ENCODE measurements at places on chromosomes 6 and 20.
A peak's percentile ranks its signal among the peaks of the same experiment; 100 is the strongest.

DNA sequence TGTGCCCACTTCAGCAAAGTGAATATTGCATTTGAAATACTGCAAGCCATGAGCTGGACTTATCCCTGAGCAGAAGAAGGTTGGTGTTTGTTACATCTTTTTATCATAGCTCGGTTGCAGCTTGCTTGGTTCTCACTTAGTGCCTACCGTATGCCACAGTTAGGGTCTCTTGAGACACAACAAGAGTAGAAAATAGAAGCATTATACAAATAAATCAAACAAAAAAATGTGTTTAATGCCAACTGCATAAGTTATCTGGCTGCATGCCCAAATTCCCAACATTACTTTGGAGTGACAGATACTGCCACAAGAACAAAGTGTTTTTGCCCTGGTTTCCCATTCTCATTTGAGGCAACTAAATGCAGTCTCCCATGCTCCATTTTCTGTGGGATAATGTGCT, 53.9 kb upstream of the LAMP5 start:
- DNase-seq: peak; percentile 30

GRCh38 chr6:56289721-56290120, 42.3 kb upstream of the COL21A1 start:
- DNase-seq: no peak

GRCh38 chr20:57628047-57628961, 8.1 kb upstream of the ZBP1 start:
- DNase-seq: no peak

DNA sequence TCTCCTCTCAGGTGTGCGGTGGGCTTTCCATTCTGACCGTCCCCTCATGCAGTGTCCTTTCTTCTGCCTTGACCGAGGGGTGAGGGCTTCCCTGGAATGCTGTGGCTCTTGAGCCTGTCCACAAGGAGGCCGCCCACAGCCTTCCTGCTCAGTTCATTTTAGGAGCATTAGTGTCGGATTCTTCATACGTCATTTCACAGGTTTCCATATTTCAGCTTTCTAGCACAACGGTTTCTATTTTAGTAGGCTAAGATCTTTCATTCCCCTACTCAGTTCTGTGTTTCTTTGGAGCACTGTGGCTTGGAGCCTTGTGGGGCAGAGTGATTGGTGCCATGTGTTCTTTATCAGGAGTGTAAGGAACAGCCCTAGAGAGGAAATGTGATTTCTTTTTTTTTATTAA, 5.5 kb downstream of the PPP1R3G start:
- no peak for DNase-seq

GRCh38 chr6:42047213-42047590, 3.1 kb upstream of the TAF8 start:
- DNase-seq: no peak

DNA sequence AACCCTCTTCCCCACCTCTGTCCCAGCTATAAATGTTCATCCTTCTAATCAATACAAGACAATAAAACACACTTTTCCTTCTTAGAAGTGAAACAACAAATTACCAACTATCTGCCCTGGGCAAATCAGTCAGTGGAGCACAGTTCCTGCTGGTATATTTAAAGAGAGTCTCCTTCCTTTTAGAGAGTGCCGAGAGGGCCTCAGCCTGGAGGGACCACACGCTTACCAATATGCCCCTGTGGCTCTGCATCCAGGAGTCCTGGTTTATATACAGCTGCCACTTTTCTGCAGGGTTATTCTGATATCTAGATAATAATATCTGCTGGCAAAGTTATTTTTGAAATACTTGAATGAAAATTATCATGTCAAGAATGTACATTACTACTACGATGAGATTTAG, 87.4 kb upstream of the KCNK16 start:
- DNase-seq: no peak

- peak; percentile 25 for DNase-seq
Observed at GRCh38 chr6:2225422-2226392, 19.7 kb downstream of the GMDS start.

DNA sequence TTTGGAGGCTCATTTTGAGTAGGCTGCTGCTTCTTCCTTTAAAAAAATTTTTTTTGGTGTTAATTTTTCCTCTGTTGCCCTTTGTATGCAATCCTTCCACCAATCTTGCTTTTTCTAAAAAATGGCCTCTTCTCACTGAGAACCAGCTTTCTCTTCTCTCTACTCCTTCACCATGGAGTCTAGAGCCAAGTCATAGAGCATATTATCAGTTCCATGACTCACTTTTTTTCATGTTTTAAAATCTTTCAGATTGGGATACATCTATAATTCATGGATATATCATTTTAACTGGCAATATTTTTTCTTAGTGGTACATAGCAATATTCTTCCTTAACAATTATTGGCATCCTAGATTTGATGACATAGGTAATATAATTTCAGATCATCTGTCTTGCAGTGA, 62.7 kb downstream of the SLX4IP start:
- no peak for DNase-seq

DNA sequence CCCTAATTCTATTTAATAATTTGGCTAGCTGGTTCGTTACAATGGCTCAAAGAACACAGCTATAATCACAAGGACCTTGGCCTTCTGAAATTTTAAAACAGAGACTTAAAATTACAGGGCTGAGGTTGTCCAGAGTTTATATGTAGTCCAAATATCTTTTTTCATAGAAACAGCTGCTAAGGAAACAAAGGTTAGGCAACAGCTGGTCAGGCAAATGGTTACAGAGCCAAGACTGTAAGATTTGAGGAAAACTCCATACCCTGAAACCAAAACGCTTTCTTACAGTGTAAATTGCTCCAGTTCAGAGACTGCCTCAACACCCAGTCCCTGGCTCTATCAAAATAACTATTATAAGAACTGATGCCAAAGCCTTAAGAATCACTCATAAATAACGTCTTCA, 9.7 kb upstream of the ARHGAP18 start:
- no peak for DNase-seq

DNA sequence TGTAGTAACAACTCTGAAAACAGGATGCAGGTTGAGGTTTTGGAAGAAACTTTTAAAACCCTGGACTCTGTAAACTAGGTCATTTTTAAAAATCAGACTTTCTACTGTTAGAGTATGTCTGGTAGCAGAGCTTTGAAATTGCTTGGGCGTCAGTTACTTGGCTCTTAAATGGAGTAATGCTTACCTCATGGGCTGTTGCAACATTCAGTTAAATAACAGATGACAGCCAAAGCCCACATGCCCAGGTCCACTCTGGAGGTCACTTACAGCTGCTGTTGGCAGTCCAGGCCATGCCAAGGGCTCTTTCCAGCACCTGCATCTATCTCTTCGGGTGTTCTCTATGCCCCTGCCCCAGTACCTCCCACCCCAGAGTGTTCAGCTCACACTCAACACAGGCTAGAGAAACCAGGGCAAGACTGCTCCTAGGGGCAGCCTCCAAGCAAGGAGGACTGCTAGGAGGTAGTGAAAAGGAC, 96.4 kb downstream of the BANF2 start:
- DNase-seq: no peak

GRCh38 chr6:170229396-170229795, 61.5 kb downstream of the DLL1 start:
- no peak for DNase-seq

DNA sequence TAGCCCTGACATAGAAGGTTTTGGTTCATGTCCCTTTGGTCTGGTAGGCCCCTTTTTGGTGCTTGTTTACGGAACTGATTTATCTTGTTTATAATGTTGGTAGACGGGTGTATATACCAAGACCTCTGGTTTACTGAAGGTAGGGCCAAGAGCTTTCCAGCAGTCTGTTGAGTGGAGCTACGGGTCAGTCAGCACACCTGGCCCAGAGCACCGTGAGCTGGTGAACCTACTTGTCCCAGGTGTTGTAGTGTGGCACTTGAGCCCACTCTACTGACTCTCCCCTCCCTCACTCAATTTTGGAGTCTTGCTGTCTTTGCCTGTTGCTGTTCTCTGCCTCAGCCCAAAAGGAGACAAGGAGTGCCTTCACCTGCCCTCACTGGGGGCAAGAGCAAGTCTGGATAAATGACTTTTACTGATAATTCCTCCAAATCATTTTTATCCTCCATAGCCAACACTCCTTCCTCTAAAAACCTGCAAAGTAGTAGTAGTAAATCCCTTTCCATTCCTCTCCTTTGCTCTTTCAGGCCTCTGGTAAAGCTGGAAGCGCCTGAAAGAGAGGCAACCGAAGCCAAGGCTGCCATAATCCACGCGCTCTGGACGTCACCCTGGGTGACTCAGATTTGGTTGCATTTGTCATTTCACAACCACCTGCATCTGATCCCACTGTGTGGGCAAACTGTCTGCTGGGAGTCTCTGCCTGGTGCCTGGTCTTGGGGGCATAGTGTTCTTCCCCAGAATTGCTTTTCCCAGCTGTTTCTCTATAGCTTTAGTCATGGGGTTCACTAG, 22.2 kb downstream of the RREB1 start:
- DNase-seq: peak; percentile 72

Data from RWPE1 (cell line).